ENCODE measurements at places on chromosomes 6 and 20.

GRCh38 chr6:106163446-106163965 is 77.4 kb downstream of the PRDM1 start:
- DNase-seq, result no peak

DNA sequence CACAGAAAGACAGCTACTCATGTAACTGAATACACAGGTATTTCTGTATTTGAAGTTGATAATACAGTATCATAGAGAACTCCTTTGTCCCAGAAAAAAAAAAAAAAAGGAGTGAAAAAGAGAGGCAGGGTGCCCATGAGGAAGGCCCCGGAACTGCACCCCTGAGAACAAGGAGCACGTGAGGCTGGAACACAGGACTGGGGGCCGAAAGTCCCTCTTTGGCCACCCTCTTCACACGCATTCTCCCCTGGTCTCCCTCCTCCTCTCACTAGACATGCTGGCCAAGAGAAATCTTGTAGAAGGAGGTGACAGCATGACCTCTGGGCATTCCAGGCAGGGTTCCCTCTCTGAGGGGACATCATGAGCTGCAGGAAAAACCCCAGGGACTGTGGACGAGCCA is 62.7 kb upstream of the TRAF3IP2 start:
- DNase-seq, result no peak

- DNase-seq, result no peak
These were observed 40.1 kb upstream of the EEF1A1 start for GRCh38 chr6:73560853-73561407.

- no peak for DNase-seq
These were observed 105.6 kb downstream of the ZDHHC14 start for GRCh38 chr6:157486572-157486971.

DNA sequence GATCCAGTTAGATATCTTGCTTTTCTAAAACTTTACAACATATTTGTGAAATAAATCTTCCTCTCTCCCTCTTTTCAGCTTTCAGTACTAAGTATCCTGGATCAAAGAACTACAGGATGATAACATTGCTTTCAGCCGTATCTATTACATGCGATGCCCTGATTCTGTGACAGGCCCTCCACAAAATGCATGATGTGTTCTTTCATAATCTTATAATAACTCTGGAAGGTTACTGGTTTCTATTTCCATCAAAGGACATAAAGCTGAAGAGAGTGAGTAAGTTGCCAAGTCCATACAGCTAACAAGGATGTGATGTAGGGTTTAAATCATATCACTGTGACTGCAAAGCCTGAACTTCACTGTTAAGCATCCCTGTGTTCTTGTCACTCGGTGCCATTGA is 62.9 kb upstream of the ADGRG6 start:
- no peak for DNase-seq

GRCh38 chr6:84455511-84456029 is 228.1 kb upstream of the CEP162 start:
- no peak for DNase-seq

- DNase-seq, result no peak
These were observed 2.0 kb downstream of the LY86 start for GRCh38 chr6:6590530-6590929.

DNA sequence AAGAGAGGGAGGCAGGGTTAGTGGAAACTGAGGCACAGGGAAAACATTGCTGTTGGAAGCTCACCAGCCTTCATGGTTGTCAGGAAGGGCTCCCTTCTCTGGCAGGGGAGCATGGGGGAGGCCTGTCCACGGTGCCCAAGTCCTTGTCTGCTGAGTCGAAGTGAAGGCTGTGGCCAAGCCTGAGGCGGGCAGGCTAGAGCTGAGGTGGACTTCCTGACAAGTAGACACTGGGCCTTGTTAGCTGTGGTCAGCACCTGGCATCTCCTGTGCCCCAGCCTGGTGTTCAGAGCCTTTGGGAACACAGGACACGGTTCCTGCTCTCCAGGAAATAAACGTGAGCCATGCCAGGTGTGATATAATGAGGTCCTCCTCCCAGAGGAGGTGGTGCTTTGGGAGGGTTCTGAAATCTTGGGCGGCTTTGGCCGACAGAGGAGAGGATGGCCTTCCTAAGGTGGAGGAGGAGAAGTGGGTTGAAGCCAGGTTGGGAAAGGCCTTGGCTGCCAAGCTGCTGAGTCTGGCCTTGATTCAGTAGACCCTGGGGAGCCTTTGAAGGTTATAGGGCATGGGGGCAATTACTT is 138.4 kb upstream of the RNF24 start:
- DNase-seq, result no peak
